Stimulated activated CD4-positive, alpha-beta T cell treated with anti-CD3 and anti-CD28 coated beads, Interleukin-12 subunit alpha, Interleukin-12 subunit beta, amount 100 ng/mL, for 4 hours (primary cell): ENCODE measurements at places on chromosomes 7 and 10.

- DNase-seq: no peak
These were observed 93.6 kb downstream of the CACNB2 start for GRCh38 chr10:18233775-18234174.

- no peak for DNase-seq
These were observed 17.4 kb downstream of the ESYT2 start for GRCh38 chr7:158811894-158812293.

GRCh38 chr7:102431617-102432298, 1.6 kb upstream of the ORAI2 start:
- peak; percentile 46 for DNase-seq

DNA sequence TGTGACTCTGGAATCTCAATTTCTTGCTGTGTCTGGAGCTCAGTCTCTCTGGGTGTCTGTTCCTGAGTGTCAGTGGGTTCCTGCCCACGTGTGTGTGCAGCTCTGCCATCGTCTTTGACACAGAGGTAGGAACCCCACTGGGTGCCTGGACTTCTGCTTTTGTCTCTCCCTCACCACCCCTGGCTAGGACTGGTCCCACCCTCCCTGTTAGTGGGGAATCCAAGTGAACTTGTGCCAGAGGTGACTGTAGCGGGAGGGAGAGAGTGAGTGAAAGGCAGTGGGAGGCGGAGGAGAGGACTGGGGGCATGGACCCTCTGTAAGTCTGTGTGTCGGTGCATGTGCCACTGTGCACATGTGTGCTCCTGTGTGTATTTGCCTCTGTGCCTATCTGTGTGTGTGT, 299.9 kb upstream of the ZMIZ1 start:
- DNase-seq: no peak
